Fibroblast of skin of left quadriceps (primary cell): ENCODE measurements at places on chromosomes 5 and 9.

GRCh38 chr9:18058564-18059442, 415.1 kb upstream of the ADAMTSL1 start:
- no peak for DNase-seq

DNA sequence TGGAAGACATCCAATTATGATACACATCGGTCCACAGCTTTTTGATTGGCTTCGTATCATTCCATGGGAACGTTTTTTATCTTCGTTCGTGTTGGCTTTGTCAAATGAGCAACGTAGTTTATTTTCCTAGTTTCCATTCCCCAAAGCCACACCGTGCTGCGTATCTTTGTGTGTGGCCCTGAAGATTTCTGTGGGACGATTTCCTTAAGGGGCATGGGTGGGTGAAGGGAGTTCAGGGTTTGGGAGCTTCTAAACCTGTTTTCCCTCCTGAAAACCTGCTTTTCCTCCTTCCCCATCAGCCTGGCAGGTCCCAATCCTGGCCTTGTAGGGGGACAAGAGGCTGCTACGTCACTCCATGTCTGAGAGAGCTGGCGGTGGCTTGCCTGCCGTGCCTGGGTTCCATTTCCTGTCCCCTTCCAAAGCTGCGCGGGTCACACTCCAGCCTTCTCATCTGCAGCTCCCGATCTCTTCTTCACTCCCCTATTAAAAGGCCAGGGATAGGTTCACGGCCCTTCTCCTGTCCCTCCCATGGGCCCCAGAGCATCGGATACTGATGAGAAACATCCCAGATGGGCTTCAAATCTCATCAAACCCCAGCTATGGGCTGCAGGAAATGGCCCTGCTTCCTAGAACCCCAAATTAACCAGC, 23.5 kb upstream of the ASS1 start:
- DNase-seq = no peak

DNA sequence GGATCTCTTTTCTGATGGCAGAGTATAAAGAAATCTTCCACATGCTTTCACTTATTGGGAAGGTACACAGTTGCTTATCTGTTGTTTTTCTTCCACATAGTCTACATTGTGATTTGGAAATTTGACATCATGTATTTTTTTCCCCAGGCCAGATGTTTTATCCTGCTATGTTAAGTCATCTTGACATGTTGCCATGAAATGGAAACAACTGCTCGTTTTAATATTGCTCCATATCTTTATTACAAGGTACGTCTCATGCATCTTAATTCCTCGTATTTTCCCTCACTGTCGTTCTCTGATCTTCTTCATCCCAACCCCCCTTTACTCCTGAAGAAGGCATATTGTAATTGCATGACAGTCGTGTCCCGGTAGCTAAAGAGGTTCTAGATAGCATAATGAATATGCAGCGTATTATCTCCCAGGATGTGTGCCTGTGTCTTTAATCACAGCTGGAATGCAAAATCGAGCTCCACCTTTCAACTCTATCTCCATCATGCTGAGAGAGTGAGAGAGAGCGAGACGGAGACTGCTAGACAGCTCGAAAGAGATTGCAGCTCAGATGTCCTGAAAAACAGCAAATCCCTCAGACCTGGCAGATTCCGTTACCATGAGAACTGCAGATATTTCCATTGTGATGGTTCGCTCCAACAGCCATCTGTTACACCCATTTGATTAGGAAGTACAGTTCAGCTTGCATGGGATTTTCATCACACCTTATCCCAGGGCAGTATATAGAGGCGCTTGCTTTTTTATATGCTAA, 281.7 kb downstream of the TMEM38B start:
- no peak for DNase-seq

DNA sequence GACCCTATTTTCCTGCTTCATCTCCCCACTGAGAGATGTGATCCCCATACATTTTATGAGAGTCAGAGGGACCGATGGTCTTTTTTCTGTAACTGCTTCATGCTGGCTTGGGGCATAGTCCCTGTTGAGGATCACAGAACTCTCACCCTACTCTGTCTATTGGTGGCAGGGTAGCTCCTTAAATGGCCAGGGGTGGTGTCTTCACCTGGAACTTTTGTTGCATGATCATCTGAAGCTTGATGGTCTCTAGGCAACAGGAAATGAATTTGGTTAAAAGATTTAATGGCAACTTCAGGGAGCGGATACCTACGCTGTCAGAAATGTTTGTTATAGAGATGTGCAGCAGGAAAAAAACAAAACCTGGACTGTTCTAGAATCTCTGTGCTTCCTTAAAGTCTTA, 87.0 kb upstream of the GLIS3 start:
- no peak for DNase-seq

DNA sequence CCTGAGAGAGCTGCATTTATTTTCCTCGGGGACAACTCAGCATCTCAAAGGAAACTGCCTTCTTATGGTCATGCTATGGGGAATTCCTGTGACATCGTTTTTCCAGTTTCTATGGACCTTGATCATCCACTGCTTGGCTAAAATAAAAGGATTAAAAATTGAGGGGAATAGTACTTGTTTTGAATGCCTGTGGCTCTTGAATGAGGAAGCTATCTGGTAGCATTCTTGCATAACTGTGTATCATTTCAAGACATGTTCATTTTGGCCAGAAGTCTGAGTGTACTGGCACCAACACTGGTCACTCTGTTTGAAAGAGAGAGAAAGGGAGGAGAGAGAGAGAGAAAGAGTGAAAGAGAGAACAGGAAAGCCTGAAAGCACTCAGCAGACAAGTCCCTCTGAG, 116.7 kb downstream of the DOCK2 start:
- DNase-seq = no peak

GRCh38 chr5:37839407-37840052, at the start of gene GDNF:
TSS of gene GDNF (minus strand) at chr5:37840041. CDS start at chr5:37834796, 5,245 bp downstream.
- no peak for DNase-seq
